ENCODE measurements at places on chromosomes 16 and 17. TPM values are rescaled to one million over a fixed set of nuclear protein-coding genes. Genes with fewer than 3 reads are reported as not detected.

The TP53TG3E gene
- total RNA-seq = not detected

The NOTUM gene
- not detected for total RNA-seq

The TBC1D3D gene
- 0.59 TPM for total RNA-seq

The TMEM88 gene
- 0.20 TPM for total RNA-seq

The BEAN1 gene
- 0.73 TPM for total RNA-seq

The ATP6V0A1 gene
- 59.9 TPM for total RNA-seq
